NCI-H1048 (cell line): ENCODE measurements at places on chromosomes 12 and 14.

GRCh38 chr12:77606348-77606747, 224.3 kb upstream of the NAV3 start:
- DNase-seq, result no peak

DNA sequence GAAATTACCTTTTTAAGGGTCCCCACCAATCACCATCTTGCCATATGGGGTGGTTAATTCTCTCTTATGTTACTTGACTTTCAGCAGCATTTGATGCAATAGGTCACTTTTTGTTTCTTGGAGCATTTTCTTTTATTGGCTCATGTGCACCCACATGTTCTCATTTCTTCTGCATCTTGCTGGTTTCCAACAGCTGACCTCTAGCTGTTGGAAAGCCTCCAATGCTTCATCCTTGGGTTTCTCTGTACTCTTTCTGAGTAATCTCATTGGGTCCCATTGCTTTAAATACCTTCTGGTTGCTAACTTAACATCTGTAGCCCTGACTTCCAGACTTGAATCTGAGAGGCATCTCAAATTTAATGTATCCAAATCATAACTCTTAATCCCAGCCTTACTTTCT, 116.8 kb downstream of the CRADD start:
- DNase-seq, result no peak

DNA sequence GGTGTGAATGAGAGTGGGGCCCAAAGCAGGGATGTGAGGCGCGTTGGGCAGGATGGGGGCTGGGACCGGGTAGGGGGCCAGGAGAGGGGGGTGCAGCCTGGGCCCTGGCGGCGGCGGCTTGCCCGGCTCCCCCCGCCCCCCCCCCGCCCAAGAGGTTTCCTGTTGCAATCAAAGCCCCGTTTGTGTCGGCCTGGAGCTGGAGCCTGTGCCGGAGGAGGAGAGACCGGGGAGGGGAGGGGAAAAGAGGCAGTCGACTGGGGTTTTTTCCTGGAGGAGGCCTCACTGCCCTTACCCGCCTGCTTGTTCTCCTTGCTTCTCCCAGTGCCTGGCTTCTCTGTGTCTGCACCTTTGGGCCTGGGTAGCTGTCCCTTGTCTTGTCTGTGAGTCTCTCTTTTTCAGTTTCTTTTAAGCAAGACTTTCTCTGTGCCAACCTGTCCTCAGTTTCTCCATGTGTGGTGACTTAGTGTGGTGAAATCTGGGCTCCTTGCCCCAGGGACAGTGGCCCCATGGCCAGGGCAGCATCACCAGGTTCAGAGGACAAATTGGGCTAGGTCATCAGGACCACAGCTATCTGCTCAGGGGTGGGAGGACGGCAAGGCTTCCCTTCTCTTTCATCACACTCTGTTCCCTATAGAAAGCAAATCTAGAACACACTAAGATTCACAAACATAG, 8.5 kb downstream of the RARG start:
- no peak for DNase-seq

- no peak for DNase-seq
These were observed 34.0 kb upstream of the ALG10 start for GRCh38 chr12:33988197-33988805.

DNA sequence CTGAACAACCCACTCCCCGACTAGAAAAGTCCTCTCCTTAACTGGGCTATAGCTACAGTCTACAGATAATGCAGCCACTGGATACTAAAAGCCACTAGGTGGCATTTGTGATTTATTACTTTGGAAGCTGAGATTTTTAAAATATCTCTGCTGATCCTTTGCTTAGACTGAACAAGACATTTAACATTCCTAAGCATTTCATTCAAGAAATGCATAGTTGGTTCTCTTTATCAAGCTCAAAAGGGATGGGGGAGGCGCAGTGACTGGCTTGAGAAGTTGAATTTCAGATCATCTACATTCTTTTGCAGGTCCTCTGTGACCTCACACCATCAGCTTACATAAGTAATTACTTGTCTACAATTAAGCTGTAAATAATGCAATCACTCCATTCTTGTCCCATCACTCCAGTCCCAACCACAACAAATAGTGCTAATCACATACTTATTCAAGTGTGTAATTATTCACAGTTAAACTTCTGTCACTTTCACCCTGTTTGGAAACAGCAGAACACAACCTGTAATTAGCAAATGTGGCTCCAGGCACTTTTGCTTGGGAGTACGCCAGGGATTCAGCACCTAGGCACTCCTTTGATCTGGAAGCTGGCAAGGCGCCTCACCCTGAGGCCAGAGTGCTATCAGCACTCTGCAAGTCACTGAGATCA, 203.6 kb downstream of the NOVA1 start:
- no peak for DNase-seq

- no peak for DNase-seq
These were observed 134.1 kb downstream of the NCOR2 start for GRCh38 chr12:124433147-124433874.

- DNase-seq, result no peak
These were observed 16.6 kb downstream of the HIP1R start for GRCh38 chr12:122851820-122852219.

DNA sequence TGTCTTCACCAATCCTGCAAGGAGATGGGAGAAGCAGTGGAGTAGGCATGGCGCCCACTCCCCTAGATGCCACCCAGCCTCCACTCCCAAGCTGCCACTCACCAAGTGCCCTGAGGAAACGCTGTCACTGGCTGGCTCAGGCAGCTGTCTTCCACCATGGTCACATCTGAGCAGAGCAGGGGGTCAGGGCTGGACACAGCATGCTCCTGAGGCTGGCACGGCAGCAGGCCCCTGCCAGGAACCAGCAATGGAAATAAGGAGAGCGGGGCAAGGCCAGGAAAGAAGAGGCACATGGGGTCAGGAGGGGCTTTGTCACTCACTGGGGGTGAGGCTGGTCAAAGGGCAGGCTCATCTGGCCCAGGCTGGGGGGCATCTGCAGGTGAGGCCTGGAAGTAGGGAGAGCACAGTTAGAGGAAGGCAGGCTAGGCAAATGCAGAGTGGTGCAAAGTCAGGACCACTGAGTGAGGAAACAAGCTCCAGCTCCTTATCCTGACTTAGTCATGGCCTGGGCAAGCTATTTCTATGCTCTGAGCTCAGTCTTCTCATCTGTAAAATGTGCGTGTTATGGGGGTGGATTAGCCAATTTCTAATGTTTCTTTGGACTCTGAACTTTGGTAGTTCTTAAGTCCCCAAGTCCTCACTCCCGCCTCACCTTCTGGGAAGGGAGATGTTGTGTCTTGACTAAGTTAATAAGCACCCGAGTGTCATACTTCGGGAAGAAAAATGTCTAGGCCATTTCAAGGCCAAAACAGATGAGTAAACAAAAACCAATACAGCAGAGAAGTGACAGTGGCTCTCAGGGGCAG, 8.0 kb downstream of the NAB2 start:
- no peak for DNase-seq

GRCh38 chr12:29147731-29148595, 1.1 kb upstream of the FAR2 start:
- no peak for DNase-seq

GRCh38 chr14:91303091-91303923, 58.8 kb upstream of the GPR68 start:
- DNase-seq, result peak; percentile 36

DNA sequence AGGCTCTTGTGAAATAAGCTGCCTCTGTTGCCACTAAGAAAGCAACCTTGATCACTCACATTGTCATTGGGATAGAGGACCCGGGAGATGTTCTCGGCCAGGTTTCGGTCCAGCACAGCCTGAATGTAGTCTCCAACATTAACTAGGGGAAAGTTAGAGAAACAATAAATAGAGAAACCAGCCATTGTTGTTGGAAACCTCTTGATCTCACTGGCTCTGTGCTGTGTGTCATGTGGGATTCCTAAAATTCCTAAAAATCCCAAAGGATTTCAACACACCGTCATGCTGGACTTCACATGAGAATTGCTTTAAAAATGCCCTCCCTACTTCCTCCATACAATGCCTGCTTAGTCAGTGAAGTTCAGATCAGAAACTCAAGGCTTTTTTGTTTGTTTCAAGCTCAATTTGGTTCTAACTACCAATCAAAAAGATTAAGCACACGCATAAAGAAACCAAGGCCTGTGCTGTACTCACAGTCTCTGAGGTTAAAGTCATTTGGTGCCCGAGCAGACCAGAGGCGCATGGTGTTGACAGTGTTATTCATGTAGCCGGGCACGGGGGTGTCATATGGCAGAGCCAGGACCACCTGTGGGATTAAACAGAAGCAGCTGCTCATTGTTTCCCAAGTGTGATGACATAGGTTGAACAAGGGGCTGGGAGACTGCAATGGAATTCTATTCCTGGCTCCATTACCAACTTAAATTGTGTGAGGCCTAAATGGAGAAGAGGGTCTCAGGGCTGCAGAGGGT, 23.6 kb downstream of the PYGL start:
- no peak for DNase-seq

DNA sequence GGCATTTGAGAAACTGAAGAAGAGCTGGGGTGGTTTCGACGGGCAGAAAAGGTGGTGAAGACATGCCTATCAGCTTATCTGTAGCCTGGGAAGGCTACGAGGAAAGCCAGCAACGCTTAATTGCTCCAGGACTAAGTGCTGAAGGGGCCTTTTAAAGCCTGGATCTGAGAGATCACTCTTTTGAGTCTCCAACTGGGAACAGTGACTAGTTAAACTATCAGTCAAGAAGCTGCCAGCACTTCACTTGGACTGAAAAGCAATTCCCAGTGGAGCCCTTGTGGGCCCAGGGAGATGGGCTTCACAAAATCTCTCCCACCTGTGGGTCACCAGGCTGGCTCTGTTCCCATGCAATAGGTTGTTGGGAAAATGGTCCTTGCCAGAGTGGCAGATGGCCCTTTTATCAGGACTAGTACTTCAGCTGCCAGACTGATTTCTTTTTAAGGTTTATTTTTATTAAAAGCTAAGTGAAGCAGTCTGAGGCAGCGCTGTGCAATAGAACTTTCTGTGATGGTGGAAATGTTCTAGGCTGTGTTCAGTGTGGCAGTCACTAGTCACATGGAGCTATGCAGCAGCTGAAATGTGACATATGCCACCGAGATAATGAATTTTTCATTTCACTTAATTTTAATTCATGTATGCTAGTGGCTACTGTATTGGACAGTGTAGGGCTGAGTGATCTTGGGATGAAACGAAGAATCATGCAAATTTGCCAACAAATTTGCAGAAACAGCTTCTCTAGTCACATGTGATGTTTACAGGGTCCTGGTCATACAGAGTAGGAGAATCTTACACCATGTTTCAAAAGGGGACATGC, 276.8 kb downstream of the PCNX1 start:
- no peak for DNase-seq

- no peak for DNase-seq
These were observed 36.3 kb downstream of the LGMN start for GRCh38 chr14:92711976-92712653.

DNA sequence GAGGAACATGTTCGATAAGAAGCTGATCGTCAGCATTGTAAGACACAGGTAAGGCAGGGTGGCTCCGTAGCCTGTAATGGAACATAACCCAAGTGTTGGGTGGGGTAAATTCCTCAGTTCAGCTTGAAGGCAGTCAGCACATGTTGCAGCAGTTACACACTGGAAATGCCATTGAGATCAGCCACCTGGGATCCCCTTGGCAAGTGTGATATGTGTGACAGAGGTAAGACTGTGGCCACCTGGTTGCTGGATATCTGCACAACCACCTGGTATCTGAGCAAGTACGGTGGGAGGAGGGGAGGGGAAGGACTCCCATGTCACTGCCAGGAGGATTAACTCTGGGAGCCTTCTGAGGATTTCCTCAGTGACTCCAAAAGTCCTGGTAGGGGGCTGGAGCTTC, 158.0 kb upstream of the CAND1 start:
- no peak for DNase-seq

- DNase-seq, result no peak
These were observed 271.6 kb downstream of the FBXL14 start for GRCh38 chr12:1322821-1323220.

DNA sequence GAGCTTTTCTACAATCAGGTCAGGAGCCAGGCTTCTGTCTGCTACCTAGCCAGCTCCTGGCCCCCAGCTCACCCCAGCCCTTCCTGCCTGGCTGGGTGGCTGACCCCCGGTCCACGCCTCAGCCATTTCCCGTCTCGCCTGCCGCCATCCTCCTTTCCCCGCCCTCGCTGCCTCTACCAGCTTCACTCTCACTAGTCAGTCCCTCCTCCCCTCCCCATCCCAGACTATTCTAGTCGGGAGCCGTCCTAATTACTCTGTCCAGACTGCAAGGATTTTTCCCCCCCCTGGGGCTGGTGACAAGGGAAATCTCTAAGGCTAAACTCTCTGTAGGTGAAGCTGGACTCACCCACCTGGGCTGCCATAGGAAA, 825 bp downstream of the DHH start:
- DNase-seq, result no peak

DNA sequence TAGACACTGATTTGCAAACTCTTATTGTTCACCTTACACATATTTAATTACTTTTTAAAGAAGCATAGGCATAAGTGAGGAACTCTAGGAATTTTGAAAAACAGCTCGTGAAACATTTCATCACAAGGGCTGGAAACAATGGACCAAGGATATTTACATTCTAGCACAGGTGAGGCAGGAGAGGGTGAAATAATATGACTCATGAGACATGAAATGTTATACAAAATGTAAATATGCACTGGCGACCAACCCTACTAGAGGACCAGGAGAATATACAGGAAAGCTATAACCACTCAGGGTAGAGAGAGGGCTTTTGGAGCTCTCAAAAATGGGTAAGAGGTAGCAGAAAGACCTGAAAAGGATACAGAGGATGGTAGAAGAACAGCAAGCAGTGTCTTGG, 115.3 kb downstream of the PTGER2 start:
- DNase-seq, result no peak
